Pancreas (tissue), 10 donors: ENCODE measurements at places on chromosomes 16 and 17.
A peak's percentile ranks its signal among the peaks of the same experiment; 100 is the strongest.

DNA sequence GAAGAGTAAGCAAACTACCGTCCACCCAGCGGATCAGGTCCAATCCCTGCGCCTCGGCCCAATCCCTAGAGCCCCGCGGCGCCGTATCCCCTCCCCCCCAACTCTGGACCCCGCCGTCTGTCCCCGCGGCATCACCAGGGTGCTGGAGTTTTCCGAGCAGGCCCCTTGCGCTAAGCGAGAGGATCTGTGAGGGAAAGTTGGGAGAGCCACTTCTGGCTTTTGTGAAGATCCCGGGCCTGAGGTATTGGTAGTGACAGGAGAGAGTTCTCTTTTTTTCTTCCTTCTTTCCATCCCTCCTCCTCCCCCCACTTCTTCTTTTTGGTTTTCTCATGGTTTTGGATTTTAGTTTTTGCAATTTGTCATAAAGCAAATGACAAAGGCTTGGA, 3.5 kb upstream of the DLX4 start:
- DNase-seq: no peak

DNA sequence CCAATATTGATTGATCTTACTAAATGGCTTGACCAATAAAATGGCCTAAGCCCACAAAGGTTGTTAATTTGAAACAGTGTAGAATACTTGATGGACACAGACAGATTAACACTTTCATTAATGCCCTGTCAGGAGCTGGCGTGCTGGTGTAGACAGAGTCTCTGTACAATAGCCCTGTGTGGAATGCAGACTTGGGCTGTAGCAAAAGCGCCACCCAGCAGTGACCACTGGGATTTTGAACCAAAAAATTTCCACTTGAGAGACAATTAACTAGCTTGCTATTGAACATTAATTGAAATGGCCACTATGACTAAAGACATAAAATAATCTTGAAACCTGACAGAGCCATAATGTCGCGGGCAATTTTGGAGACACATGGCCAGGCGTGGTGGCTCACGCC, 19.7 kb upstream of the GUCY2D start:
- DNase-seq: no peak

DNA sequence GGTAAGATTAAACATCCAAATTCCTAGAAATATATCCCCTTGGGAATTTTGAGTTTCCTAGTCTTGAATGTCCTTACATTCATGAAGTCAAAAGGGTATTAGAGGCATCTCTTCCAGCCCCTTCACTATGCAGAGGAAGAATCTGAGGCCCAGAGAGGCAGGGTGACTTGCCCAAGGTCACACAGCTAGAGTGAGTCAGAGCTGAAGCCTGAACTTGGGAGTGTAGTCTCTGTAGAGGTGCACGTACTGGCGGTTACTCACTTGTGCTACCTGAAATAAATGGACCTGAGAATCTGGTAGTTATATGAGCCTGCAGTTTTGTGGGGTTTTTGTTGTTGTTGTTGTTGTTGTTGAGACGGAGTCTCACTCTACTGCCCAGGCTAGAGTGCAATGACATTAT, 164.0 kb downstream of the XYLT1 start:
- DNase-seq: no peak

DNA sequence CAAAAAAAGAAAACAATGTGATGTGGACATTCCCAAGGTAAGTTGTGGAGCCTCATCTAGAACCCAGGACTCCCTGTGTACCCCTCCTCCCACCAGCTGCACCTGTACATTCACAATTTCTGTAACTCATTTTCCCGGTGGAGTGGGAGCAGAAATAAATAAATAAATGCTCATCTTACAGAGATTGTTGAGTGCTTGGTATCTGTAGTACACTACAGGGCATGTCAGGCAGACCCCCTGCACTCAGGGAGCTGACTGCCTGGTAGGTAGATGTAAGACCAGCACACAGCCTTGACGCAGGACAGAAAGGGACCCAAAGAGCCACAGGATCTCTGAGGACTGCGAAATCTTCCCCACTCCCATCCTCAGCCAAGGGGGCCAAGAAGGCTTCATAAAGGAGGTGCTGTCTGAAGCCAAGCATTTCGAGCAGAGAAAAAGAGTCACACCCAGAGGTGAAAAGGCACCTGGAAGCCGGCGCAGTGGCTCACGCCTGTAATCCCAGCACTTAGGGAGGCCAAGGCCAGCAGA, 6.5 kb downstream of the EIF1 start:
- no peak for DNase-seq

DNA sequence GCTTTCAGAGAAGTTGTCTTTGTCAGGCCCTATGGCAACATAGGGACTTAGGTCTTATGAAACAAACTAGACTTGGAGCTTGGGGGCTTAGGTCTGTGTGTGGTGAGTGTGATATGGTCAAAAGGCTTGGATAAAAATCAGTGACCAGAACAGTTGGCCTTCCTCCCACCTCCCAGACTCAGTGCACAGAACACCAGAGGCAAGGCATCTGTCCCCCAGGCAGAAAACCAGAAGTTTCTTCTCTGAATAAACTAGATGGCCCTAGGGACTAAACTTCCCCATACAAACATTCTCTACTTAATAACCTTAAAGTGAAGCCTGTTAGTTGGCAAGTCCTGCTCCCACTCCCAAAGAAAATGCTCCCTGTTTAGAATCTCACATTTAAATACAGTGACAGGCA, 39.2 kb upstream of the PMFBP1 start:
- DNase-seq: no peak

- no peak for DNase-seq
Observed at GRCh38 chr17:61464843-61465180, 12.6 kb downstream of the TBX4 start.

- no peak for DNase-seq
Observed at GRCh38 chr16:70484867-70485266, 30.5 kb downstream of the FCSK start.

GRCh38 chr16:31129568-31130335, 5.8 kb downstream of the PRSS8 start:
- DNase-seq: peak; percentile 72

DNA sequence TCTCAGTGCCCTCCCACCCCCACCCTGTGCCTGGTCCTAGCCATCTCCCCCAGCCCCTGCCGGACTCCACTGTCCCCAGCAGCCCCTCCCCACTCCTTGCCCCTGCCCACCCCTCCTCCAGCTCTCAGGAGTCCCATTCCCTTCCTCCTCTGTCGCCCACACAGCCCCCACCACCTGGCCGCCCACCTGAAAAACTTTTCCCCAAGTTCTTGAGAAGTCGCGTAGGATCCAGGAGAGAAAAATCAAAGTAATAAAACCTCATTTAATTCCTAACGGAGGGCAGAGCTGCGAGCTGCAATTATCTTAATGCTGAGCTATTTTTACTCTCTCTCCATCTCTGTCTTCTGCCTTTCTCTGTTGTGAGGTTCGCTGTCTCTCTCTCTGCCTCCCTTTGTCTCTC, 2.4 kb upstream of the PPP1R1B start:
- DNase-seq: no peak

- DNase-seq: no peak
Observed at GRCh38 chr16:3014971-3015370, 2.2 kb downstream of the CLDN9 start.

GRCh38 chr16:3020247-3020603, at the start of gene TNFRSF12A:
Gene TNFRSF12A, plus strand, starts transcription at chr16:3020368. Its CDS starts 30 bp downstream, at chr16:3020398.
- peak; percentile 73 for DNase-seq

GRCh38 chr17:80283116-80283852, 22.6 kb downstream of the RNF213 start:
- DNase-seq: no peak

- DNase-seq: no peak
Observed at GRCh38 chr16:3698941-3699340, 18.4 kb downstream of the TRAP1 start.

DNA sequence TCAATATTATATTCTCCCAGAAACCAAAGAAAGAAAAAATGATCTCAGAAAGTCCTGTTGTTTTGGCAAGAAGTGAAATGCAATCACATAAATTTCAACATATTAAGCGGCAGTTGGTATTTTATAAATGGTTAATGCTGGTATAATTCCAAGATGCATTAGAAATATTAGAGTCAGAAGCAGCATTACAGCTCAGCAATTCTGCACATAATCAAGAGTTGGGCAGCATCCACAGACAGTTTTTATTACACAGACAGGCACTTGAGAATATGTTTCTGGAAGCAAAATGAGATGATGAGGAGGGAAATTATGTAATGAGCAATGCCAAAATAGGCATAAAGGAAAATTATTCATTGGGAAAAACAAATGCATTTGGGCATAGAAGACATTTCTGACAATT, 148.1 kb downstream of the KCNJ2 start:
- no peak for DNase-seq

DNA sequence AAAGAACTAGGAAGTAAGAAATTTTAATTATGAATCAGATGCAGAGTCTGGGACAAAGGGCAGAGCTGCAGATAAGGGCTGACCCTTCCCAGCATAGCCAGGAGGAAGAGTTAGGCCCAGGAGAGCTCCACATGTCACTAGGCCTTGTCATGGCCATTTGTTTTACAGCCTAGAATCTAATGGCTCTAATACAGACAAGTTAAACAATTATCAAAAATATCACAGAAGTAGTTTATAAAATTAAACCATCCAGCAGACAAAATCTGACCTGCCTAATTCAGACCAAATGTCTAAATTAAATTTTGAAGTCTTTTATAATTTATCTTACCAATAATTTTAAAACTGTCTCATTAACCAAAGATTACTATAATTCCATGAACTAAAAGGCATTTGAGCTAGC, 1369.5 kb downstream of the CDH11 start:
- DNase-seq: no peak

- DNase-seq: no peak
Observed at GRCh38 chr17:75740215-75740614, 19.0 kb downstream of the ITGB4 start.

- DNase-seq: no peak
Observed at GRCh38 chr17:7845359-7846062, 9.4 kb upstream of the TMEM88 start.

DNA sequence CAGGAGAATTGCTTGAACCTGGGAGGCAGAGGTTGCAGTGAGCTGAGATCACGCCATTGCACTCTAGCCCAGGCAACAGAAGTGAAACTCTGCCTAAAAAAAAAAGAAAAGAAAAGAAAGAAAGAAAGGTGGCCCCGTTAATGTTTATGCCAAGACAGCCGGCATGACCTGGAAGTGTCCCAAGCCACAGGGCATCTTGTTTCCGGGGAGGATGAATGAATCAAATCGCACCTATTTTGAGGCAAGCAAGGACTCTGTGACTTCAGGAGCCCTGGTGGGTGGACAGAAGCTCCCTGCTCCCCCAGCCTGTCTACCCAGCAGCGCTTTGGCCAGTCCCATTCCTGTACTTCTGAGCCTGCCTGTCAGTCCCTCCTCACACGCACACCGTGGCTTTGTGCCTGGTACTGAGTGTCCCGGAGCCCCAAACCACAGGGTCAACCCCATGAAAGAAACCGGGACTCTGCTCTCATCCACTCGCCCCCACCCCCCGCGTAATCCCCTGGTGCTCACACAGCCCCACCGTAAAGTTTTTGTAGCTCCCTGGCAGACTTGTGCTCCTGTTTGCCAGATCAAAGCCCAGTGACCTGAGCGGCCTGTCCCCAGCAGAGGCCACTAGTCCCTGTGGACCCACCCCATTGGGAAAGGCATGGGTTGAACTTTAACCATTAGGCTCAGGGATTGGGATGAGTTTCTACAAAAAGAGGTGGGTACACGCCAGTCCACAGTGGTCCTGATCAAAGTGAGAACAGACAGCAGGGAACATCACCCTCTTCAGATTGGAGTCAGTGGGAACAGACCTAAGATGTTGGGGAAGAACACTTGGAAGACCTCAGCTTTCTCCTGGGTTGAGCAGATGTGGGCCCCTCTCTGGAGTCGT, 19.3 kb downstream of the CD2BP2 start:
- peak; percentile 22 for DNase-seq

DNA sequence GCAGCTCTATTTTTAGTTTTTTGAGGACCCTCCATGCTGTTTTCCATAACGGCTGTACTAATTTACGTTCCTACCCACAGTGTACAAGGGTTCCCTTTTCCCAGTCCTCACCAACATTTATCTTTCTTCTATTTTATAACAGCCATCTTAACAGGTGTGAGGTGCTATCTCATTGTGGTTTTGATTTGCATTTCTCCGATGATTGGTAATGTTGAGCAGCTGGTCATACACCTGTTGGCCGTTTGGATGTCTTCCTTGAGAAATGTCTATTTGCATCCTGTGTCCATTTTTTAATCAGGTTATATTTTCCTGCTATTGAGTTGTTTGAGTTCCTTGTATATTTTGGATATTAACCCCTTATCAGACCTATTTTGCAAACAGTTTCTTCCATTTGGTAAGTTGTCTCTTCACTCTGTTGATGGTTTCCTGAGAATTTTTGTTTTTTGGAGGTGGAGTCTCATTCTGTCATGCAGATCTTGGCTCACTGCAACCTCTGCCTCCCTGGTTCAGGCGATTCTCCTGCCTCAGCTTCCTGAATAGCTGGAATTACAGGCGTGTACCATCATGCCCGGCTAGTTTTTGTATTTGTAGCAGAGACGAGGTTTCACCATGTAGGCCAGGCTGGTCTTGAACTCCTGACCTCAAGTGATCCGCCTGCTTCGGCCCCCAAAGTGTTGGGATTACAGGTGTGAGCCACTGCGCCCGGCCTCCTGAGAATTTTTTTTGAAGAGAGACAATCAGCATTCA, 279.6 kb downstream of the SNX29 start:
- no peak for DNase-seq

DNA sequence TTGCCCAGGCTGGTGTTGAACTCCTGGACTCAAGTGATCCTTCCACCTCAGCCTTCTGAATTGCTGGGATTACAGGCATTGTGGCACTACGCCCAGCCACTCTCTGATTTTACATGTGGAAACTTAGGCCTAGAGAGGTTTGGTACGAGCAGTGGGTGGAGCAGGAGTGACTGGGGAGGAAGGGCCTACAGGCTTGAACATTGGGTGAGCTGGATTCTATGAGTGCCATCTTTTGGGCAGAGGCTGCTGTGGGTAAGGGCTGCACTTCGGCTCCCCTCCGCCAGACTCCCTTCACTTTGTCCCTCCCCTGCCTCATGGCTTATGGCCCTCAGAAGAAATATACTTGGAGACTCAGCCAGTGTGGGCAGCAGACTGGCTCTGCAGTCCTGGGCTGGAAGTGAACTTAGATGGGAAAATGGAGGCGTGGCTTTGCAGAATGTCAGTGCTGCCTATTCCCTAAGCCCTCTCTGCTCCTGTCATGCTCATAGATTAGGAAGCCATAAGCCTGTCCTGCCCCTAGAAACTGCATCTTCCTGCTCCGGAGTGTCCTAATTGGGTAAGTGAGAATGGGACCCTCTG, 9.5 kb upstream of the MRC2 start:
- no peak for DNase-seq

DNA sequence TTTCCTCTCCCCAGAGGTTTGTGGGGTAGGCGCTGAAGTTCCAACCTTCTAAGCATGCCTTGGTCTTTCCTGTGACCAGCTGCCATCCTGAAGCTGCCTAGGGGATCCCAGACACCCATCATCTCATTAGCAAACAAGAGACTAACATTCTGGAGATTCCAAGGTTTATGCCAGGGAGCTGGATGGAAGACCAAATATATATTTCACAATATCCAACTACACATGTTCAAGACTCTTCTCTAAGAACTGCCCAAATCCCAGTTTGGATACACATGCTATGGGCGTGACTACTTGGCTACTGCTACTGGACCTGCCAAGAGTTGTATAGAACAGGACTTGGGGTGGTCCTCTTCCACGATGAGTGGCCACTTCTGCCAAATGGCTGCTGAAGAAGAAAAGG, 93.0 kb upstream of the RCVRN start:
- DNase-seq: no peak

- DNase-seq: no peak
Observed at GRCh38 chr17:55996826-55997225, 156.4 kb upstream of the ANKFN1 start.
